ENCODE measurements at places on chromosomes 4 and X.

GRCh38 chrX:40003428-40004245 lies 94.1 kb downstream of the BCOR start:
- no peak for DNase-seq

DNA sequence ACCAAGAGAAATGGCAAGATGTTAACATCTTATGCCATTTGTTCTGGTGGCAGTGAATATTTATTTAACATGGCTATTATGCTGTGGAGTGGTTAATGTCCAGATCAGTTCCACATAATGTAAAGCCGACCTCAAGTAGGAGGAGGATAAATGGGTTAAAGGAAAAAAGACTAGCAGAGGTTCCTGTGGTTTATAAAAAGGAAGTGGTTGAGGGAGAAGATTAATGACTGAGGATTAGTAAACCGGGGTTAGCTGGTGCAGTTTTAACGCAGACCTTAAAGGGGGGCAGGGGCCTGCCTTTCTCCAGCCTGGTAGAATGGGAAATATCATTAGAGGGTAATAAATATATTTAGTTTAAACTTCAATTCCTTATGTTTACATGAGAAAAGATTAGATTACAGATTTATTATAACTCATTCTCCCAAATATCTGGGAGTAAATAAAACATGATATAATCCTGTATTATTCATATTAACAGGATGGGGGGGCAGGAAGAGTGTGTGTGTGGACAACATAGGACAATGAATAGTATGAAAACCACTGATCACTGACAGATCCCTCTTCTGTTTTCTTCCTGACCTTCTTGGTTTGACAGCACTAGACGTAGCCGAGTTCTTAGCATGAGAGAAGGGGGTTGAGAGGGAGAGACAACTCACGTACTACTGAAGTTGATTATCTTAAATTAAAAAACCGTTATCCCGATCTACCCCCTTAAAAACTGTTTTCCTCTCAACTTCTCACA lies 124.1 kb upstream of the LIMCH1 start:
- peak; percentile 68 for DNase-seq

- DNase-seq = no peak
Observed at GRCh38 chr4:130186931-130187330, 1091.0 kb downstream of the C4orf33 start.

DNA sequence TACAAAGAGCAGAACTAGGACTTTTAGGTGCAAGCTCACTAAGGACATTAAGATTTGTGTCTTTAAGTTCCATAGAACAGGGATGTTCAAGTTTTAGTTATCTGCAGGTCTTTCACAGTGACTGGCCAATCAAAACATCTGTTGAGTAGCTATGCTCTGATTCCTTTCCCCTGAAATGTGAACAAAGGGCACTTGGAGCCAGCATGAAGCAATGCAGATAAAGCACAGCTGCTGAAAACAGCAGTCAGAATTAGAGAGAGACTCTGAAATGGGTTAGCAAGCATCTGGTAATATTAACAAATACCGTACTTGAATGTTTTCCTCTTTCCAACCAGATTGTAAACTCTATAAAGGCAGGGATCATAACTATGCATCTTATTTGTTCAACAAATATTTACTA lies 276.9 kb downstream of the RAB28 start:
- DNase-seq = no peak

DNA sequence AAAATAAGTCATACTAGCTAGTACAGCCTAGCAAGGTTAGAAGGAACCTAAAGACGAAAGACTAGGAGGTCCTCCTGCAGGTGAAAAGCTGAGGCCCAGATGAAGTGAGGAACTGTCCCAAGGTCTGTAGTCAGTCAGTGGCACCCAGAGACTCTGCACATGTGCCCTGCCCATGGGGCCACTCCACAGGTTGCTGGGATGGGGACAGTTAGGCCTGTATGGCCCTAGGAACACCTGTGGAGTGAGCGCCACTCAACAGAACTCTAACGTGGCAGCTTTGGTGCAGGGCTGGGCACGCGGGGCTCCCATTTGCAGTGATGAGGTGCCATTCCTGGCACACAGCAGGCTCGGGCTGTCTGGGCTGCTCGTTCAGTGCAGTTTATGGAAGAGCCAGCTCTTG lies 14.8 kb downstream of the ZNF185 start:
- DNase-seq = no peak

GRCh38 chrX:116238093-116238492 lies 67.5 kb downstream of the AGTR2 start:
- no peak for DNase-seq

DNA sequence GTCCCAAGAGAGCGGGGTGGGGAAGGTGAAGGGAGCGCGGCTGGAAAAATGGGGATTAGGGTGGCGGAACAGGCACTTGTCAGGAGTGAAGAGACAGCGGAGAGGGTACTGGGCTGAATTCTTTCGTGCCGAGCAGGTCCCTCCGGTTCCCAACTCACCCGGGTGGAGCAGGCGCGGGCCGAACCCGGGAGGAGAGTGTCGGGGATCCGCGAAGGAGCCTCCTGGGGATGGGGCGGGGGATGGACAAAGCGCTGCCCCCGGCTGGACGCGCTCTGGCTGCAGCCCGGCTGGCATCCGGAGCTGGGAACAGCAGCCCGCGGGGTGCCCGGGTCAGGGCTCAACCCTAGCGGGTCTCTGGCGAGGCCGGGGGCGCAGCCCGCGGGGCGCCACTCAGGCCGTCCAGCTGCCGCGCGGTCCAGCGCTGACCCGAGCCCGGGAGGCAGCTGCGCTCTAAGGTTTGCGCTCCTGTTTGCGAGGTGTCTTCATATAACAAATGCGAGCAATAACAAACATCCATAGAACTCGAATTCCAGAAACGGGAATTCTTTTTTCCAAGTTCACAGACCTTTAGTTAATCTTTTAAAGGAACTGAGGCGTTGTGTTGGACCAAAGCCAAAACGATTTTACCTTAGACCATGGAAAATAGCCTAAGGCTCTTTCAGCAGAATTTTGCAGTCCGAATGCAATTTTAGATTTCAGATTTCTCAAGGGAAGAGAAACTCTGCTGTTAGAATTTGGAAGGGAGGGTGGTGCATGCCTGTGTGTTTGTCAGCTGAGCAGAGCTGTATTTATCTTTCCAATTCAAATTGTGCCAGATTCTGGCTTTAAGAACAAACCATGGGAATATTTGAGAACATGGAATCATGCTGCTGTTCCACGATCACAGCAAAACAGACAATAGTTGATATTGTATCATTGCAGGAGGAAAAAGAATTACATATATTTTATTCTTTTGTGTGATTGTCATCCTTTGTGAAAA lies 744 bp downstream of the NPY5R start:
- no peak for DNase-seq

- no peak for DNase-seq
Observed at GRCh38 chr4:184424993-184425758, 49.2 kb downstream of the IRF2 start.

- no peak for DNase-seq
Observed at GRCh38 chr4:147076179-147076578, 130.5 kb upstream of the TTC29 start.

GRCh38 chr4:154954117-154954516 lies 173.0 kb downstream of the RBM46 start:
- DNase-seq = no peak
